ENCODE measurements at places on chromosomes 4 and X.

DNA sequence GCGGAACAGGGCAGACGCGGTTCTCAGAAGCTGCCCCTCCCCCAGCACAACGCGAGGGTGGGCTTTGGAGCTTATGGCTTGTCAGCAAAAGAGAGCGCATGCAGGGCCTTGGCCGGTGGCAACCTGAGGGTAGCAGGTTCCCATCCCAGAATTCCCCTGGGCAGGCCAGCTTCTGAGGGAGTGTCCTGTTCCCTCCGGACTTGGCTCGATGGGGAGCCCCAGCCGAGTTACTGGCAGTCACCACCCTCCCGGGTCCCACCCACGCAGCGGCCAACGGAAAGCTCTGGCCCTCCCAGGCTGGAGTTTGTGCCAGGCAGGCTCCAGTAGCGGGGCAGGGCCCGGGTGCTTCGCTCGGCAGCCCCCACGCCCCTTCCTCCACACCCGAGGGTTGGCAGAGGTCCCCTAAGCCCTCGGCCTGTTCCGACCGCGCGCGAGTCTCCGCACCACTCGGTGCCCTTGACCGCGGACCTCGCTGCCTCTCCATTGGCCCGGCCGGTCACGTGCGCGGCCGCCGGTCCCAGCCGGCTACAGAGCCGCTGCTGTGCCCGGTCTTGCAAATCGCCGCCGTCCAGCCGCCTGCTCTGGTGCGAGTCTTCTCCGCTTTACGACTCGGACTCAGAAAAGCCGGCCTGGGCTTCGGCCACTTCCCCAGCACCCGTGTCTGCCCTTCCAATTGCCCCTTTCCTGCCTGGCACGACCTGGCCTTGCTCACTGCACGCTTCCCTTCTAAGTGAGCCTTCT, 20.9 kb upstream of the MTM1 start:
- DNase-seq = no peak

DNA sequence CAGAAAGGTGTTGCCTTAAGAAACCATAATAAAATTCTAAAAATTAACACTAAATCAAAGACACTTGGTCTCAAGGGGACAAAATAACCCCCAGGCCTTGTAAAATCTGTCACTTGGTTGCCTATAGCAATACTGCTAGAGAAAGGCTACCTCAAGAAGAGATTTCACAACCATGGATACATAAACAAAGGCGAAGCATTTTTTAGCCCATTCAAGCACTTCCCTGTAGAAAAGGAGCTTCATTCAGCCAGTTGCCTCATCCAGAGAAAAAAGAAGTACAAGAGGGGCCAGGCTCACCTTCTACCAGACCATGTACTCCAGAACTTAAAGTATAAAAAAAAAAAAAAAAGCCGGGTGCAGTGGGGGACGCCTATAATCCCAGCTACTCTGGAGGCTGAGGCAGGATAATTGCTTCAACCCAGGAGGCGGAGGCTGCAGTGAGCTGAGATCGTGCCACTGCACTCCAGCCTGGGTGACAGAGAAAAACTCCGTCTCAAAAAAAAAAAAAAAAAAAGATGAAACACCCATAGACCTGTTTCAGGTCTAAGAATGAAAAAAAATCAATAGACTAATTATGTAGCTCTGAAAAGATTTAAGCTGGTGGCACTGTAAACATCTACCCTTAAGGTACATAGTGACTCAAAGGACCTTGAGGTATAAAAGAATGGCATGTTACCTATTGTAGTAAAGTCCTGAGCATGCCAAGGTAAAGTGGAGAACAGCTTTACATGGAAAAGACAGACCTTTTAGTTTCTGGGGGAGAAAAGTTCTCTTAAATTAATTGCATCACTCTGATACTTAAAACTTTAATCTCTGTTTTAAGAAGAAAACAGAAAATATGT, 18.0 kb downstream of the RUFY3 start:
- DNase-seq = no peak

DNA sequence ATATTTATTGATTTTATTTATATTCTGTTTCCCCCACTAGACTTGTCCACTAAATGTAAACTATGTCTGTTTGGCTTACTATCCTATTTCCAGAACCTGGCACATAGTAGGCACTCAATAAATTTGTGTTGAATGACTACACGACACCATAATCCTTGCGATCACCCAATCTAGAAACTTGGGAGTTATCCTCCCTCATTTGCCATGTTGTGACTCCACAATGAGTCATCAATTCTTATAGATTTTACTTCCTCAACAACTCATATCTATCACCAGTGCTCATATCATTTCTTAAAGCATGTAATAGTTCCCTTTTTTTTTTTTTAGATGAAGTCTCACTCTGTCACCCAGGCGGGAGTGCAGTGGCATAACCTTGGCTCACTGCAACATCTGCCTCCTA, 39.9 kb upstream of the VAMP7 start:
- DNase-seq = no peak

GRCh38 chr4:109053257-109053656, 249.2 kb downstream of the COL25A1 start:
- no peak for DNase-seq

DNA sequence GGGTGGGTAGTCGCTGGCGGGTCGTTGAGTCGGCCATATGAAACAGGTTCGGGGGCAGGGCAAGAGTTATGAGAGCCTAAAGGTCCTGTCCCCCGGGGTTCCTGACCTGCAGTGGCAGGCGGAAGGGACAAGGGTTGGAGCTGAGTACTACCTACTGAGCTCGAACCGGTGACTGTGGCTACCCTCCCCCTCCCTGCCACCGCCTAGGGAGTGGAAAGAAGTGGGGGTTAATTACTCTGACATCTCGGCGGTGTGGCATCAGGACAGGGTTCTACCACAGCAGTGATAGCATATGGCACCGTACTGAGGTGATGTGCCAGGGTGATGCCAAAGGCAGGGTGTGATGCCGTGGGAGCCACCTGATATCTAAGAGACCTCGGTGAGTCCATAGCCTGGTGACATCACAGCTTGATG, 307 bp downstream of the ATG4A start:
- DNase-seq = peak; percentile 7

- no peak for DNase-seq
Observed at GRCh38 chr4:123265443-123265842, 131.2 kb upstream of the SPRY1 start.

DNA sequence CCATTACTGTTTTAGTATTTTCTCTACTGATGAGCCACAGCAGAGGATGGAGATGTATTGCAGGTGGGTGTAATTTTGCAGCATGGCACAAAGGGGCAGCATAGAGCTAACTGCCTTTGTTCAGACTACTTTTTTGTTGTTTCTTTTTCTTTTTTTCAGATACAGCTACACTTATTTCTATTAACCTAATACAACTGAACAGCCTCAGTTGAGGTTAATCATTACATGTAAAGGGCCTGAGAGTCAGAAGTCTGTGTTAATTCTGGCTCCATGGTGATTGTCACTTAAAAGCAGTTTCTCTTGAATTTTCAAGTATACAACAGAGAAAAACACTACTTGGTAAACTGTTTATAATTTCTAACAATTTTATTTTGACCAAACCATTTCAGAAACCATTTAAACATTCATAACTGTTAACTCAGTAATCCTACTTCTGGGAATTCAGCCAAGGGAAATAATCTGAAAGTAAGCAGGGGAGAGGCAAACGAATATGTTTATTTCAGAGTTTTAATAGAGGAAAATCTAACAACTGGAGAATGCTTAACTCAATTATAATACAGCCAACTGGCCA, 13.9 kb upstream of the PPEF2 start:
- no peak for DNase-seq

GRCh38 chrX:23374291-23374690, 39.6 kb downstream of the PTCHD1 start:
- no peak for DNase-seq

DNA sequence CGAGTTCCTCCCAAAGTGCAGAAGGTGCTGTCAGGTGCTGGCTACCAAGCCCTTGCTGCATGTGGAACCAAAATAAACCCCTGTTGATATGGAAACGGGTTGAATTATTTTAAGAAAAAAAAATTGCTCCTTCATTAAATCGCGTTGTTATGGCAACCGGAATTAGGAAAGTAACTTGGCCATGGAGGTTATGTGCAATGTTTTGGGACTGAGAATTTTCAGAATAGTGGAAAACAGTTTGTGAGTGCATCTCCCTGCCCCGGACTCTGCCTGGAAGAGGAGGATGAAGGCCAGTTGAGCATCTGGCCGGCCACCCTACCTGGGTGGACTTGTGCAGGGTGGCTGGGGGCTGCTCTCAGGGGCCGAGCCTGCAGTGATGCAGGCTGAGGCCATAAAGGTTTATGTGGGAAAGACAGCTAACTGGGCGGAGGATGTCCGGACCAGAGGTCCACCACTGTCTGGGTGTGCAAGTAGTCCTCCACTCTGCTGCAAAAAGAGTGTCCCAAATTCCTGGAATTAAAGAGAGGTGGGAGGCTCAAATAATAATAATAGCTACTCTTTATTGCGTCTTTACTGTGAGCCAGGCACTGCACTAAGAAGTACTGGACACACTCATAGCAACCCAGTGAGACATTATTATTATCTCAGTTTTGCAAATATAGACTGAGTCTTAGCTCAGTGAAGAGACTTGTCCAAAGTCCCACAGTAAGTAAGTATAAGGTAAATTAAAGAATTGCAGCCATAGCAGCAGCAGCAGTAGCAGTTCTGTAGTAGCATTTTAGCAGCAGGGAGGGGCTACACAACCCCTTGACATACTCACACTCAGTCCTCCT, 20.6 kb downstream of the RTL5 start:
- no peak for DNase-seq

- DNase-seq = no peak
Observed at GRCh38 chrX:101407167-101407747, 468 bp downstream of the GLA start.

- DNase-seq = no peak
Observed at GRCh38 chr4:61493470-61493869, 293.3 kb downstream of the ADGRL3 start.

DNA sequence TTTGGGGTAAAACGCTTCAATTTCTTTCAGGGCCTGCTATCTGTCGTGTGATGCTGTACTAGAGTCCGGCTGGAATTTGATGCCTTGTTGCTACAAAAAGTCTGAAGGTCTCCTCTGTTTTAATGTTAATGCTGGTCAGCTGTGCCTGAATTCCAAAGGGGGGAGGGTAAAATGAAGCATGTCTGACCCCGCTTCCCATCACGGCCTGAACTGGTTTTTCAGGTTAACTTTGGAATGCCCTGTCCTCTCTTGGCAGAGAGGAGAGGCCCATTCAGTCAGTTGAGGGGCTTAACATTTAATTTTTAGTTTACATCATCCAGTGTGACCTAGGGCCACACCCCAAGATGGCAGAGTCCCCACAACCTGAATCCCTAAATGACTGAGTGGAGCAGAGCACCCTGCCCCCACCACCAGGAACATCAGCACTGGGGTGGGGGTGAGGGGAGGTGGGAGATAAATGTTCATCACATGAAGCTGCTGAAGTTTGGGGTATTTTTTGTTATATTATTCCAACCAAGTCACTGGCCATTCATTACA, 47.9 kb upstream of the GPR78 start:
- no peak for DNase-seq

DNA sequence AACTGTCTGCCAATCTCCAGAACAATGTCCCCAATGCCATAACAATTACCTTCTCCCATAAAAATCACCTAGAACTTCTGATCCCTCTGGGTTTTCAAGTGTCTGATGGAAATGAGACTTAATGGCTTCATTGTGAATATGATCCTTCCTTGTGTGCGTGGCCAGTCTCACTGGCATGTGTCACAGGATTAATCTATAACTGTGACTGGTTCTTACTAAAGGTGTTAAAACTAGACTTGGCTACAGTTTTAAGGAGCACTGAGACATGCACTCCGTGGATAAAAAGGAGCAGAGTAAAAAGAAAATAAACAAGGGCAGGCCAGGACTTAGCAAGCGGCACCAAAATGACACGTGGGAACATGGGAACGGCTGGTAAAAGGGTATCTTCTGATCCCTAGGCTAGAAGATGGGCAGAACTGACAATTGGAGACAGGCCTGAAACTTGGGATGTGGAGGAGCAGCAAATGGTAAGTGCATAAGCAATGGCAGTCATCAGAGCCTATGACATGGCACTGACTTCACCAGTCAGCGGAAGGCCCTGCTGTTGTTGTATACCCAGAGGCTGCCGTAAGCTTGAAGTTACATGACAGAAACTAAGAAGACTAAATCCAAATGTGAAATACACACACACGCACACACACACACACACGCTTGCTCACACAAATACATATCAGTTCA, 256.6 kb upstream of the NOCT start:
- no peak for DNase-seq

DNA sequence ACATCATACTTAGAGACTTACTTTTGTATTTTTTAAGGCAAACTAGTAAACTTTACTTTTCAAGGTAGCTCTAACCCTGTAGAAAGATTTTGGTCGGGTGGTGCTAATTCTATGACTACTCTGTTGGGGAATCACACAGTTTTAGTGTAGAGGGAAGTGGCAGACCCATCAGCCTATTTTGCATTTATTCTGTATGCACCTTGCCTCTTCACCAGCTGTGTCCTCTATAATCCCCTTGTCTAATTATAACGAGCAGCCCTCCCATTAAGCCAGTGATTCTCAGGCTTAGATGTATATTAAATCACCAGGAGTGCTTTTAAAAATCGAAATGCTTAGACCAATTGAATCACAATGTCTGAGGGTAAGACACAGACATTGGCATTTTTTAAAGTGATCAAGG, 78.1 kb downstream of the GALNT7 start:
- DNase-seq = no peak

DNA sequence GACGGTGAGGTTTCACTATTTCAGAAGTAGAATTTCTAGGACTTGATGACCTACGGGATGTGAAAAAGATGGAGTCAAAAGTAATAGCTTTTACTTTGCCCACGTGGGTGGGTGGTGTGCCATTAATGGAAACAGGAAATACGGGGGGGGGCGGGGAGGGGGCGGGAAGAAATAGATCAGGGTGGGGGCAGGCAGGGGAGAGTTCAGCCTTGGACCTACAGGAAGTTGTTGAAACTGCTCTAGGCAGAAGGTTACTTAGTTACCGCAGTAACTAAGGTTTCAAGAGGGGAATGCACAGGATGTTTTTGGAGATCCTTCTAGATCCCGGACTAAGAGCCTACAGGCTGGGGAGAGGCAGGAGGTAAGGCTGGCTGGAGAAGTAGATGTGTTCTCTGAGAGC, 3.6 kb upstream of the FHL1 start:
- no peak for DNase-seq

GRCh38 chr4:138869165-138869564, 146.4 kb upstream of the NOCT start:
- DNase-seq = no peak

- no peak for DNase-seq
Observed at GRCh38 chr4:99352602-99353537, at the start of gene ADH1C. Gene ADH1C (minus strand): TSS chr4:99352746. CDS start chr4:99352675, 71 bp downstream.

GRCh38 chrX:138791551-138791950, 80.0 kb upstream of the FGF13 start:
- no peak for DNase-seq

DNA sequence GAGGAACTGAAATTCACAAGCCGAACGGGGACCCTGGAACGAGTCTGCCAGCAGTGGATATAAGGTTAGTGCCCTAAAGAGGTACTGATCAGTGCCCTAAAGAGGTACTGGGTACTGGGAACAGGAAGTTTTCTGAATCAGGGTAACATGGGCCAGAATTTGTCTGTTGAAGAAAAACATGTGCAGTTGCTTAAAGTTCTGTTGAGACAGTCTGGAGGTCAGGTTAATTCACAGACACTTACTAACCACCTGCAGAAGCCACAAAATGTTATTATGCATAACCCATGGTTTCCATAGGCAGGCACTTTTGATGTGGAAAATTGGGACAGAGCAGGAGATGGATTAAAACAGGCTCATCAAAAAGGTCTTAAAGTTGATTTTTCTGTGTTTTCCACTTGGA, 17.9 kb downstream of the SPIN2B start:
- no peak for DNase-seq

GRCh38 chrX:153333266-153333665, 687 bp upstream of the ZNF275 start:
- no peak for DNase-seq

GRCh38 chr4:186015212-186015817, 53.6 kb upstream of the TLR3 start:
- no peak for DNase-seq
